Activated CD4-positive, alpha-beta T cell treated with anti-CD3 and anti-CD28 coated beads for 36 hours (primary cell): ENCODE measurements at places on chromosomes 12 and 14. TPM values are rescaled to one million over a fixed set of nuclear protein-coding genes. Genes with fewer than 3 reads are reported as not detected.

CCDC197 gene
- total RNA-seq: 0.34 TPM

ART4 gene
- total RNA-seq: not detected

NAP1L1 gene
- total RNA-seq: 1,004 TPM

SMIM10L1 gene
- total RNA-seq: 6.8 TPM

TCL1B gene
- total RNA-seq: not detected

CEP290 gene
- 17.0 TPM for total RNA-seq

KRT86 gene
- total RNA-seq: not detected

SLC25A29 gene
- 5.4 TPM for total RNA-seq

EML1 gene
- total RNA-seq: 1.7 TPM

IFNG gene
- 193 TPM for total RNA-seq

POLE2 gene
- total RNA-seq: 46.5 TPM

C12orf75 gene
- 53.8 TPM for total RNA-seq

ALKBH2 gene
- total RNA-seq: 33.3 TPM

WIF1 gene
- not detected for total RNA-seq

TAS2R9 gene
- total RNA-seq: not detected

TAS2R46 gene
- 0.46 TPM for total RNA-seq

RNFT2 gene
- 15.0 TPM for total RNA-seq

OR4E2 gene
- not detected for total RNA-seq

TROAP gene
- 84.3 TPM for total RNA-seq

HOXC12 gene
- total RNA-seq: not detected

TPPP2 gene
- total RNA-seq: not detected

RIMBP2 gene
- not detected for total RNA-seq

SLC6A12 gene
- total RNA-seq: 0.37 TPM

TNFAIP2 gene
- total RNA-seq: 1.8 TPM

SLC7A7 gene
- total RNA-seq: 0.50 TPM

RDH5 gene
- 9.6 TPM for total RNA-seq

FITM1 gene
- total RNA-seq: 0.53 TPM

PLEKHD1 gene
- 0.05 TPM for total RNA-seq

FSCB gene
- total RNA-seq: not detected

FGD6 gene
- 1.3 TPM for total RNA-seq

GPRC5A gene
- 0.35 TPM for total RNA-seq

IAPP gene
- not detected for total RNA-seq

PPFIA2 gene
- not detected for total RNA-seq

ABCD2 gene
- 2.3 TPM for total RNA-seq

BDKRB1 gene
- total RNA-seq: not detected

CAPZA3 gene
- total RNA-seq: not detected

CSAD gene
- total RNA-seq: 23.1 TPM

ZDHHC22 gene
- total RNA-seq: not detected

BBOF1 gene
- 2.1 TPM for total RNA-seq

GLT8D2 gene
- total RNA-seq: not detected

VASH1 gene
- 4.0 TPM for total RNA-seq

ABCC9 gene
- not detected for total RNA-seq

MYO1H gene
- total RNA-seq: not detected

TMEM132C gene
- total RNA-seq: not detected

KRT6A gene
- total RNA-seq: not detected

COX8C gene
- total RNA-seq: not detected

TRIM9 gene
- 2.4 TPM for total RNA-seq

SCN8A gene
- total RNA-seq: 1.0 TPM

KRT77 gene
- not detected for total RNA-seq

RNF212B gene
- total RNA-seq: not detected
